Ascending aorta (tissue), 2 donors: ENCODE measurements at places on chromosomes 2 and 18. TPM values are rescaled to one million over a fixed set of nuclear protein-coding genes. Genes with fewer than 3 reads are reported as not detected.

DNA sequence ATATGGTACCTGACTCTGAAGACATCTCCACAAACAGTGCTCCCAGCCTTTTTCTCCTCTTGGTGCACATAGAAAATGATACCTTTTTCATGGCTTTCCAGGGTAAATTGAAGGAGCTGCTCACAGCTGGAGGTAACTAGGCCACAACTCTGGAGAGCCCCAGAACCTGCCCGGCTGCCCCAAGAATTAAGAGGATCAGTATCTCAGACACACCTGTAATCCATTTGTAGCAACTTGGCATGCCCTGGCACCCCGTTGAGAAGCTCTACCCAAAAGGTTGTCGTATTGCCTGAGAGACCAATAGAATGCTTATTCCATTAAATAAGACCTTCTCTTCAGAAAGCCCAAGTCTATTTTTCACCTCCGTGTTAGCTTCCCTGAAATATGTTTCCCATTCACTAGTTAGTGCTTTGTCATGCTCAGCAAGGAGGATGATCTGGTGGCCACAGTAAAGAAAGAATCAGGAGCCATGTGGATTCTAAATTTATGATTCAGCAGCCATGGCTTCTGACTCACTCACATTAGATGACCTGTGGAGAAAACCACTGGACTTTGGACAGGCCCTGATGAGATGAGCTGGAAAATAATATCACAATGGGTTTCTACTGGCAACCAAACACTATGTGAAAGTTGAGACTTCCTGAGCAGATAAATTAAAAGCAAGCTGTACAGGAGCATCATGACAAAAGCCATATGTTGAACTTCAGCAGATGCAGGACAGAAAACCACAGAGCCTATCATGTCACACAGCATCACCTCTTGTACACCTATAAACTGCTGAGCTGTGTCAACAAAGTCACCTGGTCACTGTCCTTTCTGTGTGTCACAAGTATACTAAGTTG is 253.3 kb upstream of the OSR1 start:
- no peaks in the 10 kb centered on the region for H3K36me3 ChIP-seq
- no peaks in the 10 kb centered on the region for H3K4me1 ChIP-seq
- H3K27me3 ChIP-seq, result no peaks in the 10 kb centered on the region
- H3K4me3 ChIP-seq, result no peak overlapping the region
- H3K27ac ChIP-seq, result no peak overlapping the region
- DNase-seq, result no peak

DNA sequence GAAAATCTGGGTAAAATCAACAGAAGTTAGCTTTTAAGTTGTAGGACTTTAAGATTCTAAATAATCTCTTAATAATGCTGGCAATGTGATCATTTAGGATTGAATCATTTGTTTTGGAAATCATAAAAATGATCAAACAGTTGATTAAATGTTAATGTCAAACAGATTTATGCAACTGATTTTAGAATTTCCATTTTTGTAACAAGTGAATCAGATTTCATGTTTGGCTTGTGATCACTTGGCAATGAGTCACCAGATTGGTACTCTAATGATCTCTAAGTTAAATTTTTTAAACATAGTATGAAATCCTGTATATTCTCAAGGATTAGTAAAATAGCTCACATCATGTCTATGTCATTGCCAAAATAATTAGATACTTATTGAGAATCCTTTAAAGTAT is 50.1 kb upstream of the UNC80 start:
- no peaks in the 10 kb centered on the region for H3K4me1 ChIP-seq
- no peak overlapping the region for H3K4me3 ChIP-seq
- no peaks in the 10 kb centered on the region for H3K36me3 ChIP-seq

DNA sequence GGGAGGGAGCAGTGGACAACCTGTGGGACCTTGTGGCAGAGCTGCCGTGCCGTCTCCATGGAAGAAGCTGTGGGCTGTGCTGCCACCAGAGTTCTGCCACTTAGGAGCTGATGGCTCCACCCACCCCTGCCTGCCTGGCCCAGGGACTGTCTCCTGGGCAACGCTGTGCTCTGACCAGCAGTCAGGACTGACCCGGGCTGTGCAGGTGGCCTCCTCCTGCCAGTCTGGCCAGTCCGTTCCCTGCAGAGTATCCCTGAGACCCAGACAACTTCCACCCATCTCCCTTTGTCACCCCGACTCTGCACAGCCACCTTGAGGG is 12.8 kb downstream of the ASIC4 start:
- H3K4me3 ChIP-seq, result no peak overlapping the region
- no peaks in the 10 kb centered on the region for H3K36me3 ChIP-seq
- H3K4me1 ChIP-seq, result peaks cover 4% of the 10 kb centered on the region

DNA sequence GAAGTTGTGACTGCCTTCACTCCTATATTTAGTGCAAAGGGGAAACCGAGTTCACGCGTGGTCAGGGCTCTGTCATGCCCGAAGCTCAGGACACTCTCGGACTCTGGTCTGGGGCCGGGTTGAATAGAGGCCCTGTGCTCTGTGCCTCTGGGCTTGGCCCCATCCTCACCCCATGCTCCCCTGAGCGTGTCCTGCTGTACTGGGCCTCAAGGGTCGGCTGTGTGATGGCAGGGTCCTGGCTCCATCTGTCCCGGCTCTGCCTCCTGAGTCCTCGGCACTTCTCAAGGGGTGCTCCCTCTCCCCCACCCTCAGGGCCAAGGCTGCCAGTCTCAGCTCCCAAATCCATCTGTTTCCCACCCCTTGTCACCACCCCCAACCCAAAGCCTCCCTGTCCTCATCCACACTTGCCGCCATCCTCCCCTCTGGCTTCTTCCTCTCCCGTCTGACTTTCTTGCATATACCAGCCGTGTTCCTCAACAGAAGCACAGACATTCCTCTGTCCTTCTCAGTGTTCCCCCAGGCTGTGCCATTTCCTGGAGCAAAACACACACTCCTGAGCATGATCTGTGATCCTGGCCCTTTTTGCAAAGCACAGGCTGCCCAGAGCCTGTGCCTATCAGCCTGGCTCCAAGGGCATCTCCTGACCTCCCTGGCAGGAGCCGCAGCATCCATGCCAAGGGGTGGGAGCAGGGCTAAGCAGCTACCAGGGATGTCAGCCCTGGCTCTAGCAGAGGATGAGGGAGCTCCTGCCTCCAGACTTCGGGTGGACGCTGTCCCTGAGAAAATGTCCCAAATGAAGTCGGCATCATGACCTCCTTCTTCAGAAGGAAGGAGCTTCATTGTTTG is 64.2 kb upstream of the OTOS start:
- no peak overlapping the region for H3K27ac ChIP-seq
- no peaks in the 10 kb centered on the region for H3K36me3 ChIP-seq
- H3K4me1 ChIP-seq, result no peaks in the 10 kb centered on the region
- H3K27me3 ChIP-seq, result no peaks in the 10 kb centered on the region

DNA sequence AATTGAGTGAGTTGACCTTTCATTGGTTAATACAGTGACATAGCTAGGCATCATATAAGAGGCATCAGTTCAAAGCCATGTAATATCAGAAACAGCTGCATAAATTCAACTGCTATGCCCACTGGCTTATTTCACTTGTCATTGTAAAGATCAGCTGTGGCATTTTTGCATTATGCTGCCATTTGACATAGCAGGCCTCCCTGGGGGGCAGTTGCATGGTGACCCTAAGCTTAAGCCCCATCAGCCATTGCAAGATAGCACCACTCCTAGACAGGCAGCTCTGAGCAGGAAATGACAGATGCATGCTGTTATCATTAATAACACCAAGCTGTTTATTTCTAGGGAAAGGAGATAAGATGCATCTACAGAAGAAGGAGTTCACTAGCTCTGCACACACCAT is 233.4 kb upstream of the CNTNAP5 start:
- H3K4me1 ChIP-seq, result no peaks in the 10 kb centered on the region
- H3K4me3 ChIP-seq, result no peak overlapping the region
- no peaks in the 10 kb centered on the region for H3K27me3 ChIP-seq
- DNase-seq, result no peak
- no peak overlapping the region for H3K27ac ChIP-seq

The FASTKD1 gene
- total RNA-seq, result 5.5 TPM

The CYP27A1 gene
- total RNA-seq, result 53.1 TPM

- no peak overlapping the region for H3K4me3 ChIP-seq
- H3K36me3 ChIP-seq, result no peaks in the 10 kb centered on the region
- no peaks in the 10 kb centered on the region for H3K27me3 ChIP-seq
- no peak for DNase-seq
Observed at GRCh38 chr2:65960953-65961352, 474.0 kb upstream of the MEIS1 start.

DNA sequence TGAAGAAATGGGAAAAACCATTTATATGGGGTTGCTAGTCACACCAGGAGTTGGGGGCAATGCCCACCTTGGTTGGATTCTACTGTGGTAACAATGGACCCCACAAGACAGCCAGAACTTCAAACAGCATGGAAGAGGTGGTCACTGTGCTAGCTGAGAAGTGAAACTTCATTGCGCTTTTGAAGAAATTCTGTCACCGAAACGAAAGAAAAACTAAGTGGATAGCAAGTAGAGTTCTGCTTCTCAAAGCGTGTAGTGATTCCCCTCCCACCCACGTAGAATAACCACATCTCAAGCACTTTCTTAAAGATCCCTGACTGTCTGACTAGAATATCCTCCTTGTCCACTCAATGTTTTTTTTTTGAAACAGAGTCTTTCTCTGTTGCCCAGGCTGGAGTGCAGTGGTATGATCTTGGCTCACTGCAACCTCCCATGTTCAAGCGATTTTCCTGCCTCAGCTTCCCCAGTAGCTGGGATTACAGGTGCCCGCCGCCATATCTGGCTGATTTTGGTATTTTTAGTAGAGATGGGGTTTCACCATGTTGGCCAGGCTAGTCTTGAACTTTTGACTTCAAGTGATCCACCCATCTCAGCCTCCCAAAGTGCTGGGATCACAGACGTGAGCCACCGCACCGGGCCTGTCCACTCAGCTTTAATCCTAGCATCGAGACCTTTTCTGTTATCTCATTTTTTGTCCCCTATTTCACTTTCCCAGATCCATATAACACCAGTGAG is 30.1 kb upstream of the CCL20 start:
- H3K36me3 ChIP-seq, result no peaks in the 10 kb centered on the region
- H3K4me1 ChIP-seq, result no peaks in the 10 kb centered on the region
- no peak for DNase-seq
- H3K27me3 ChIP-seq, result no peaks in the 10 kb centered on the region

The CDH2 gene
- total RNA-seq, result 22.8 TPM

DNA sequence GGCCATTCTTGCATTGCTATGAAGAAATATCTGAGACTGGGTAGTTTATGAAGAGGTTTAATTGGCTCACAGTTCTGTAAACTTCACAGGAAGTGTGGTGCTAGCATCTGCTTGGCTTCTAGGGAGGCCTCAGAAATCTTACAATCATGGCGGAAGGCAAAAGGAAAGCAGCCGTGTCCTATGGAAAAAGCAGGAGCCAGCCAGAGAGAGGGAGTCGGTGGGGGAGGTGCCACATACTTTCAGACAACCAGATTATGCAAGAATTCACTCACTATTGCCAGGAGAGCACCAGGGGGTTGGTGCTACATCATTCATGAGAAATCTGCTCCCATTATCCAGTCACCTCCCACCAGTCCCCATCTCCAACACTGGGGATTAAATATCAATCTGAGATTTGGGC is 64.1 kb downstream of the CPS1 start:
- H3K4me3 ChIP-seq, result no peak overlapping the region
- DNase-seq, result no peak
- no peaks in the 10 kb centered on the region for H3K27me3 ChIP-seq
- no peak overlapping the region for H3K27ac ChIP-seq

The IFIH1 gene
- total RNA-seq, result 11.8 TPM

DNA sequence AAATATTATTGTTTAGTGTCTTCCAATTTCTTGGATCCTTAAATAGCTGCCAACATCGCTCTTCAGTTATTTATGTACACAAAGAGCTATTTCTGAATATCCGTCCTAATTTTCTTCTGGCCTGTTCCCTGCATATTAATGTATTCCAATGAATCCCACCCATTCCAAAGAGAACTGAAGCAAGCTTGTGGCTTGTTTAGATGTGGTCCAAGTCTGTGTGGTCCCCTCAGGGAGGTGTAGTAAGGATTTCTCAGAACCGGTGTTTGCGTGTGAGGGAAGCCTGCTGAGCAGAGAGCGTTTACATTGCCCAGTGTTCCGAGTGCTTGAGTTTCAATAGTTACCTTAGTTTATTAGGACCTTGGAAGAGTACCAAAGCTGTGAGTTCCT is 25.1 kb upstream of the IL1R1 start:
- DNase-seq, result no peak
- no peak overlapping the region for H3K27ac ChIP-seq
- H3K27me3 ChIP-seq, result no peaks in the 10 kb centered on the region
- H3K36me3 ChIP-seq, result no peaks in the 10 kb centered on the region

GRCh38 chr18:79859314-79859713 is 61.6 kb downstream of the KCNG2 start:
- H3K4me1 ChIP-seq, result no peaks in the 10 kb centered on the region
- no peak overlapping the region for H3K4me3 ChIP-seq
- H3K36me3 ChIP-seq, result no peaks in the 10 kb centered on the region
- DNase-seq, result no peak
- H3K27ac ChIP-seq, result no peak overlapping the region

GRCh38 chr2:56369316-56369715 is 185.5 kb downstream of the CCDC85A start:
- no peaks in the 10 kb centered on the region for H3K4me1 ChIP-seq
- DNase-seq, result no peak
- no peaks in the 10 kb centered on the region for H3K27me3 ChIP-seq

DNA sequence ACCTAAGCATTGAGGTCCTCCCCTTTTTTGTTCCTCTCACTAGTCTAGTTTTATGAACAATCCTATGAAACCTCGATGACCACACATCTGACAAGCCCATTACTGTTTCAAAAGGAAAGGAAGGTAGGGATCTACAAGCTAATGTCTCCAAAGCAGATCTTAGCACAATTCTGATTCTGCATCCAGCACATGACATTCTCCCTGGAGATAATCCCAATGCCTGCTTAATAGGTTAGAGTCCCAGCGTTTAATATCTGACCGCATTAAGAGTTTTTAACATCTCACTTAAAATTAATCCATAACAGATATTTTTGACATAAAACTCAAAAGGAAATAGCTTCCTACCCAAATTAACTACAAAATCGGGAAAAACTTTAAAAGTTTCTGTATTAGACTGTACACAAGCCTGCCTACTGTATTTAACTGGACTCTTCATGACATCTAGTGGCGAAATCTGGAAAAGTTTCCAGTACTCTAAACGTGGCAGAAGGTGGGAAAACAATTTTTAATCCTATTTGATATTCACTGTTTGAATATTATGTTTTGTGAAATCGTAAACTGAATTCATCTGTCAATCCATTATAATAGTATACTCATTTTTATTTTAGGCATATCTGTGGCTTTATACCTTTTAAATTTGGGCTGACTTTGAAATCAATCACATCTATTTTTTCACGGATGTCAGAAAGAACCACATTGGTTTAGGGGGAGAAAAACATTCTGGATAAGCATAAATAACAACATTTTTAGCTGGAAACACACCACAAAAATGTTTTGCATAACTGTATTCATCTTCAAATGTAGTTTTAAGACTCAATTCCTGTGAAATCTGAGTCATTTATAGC is 62.4 kb downstream of the TXNL1 start:
- H3K27me3 ChIP-seq, result no peaks in the 10 kb centered on the region
- H3K36me3 ChIP-seq, result no peaks in the 10 kb centered on the region
- no peak overlapping the region for H3K27ac ChIP-seq

GRCh38 chr18:35497027-35497369 is 762 bp downstream of the INO80C start:
- H3K4me3 ChIP-seq, result peak overlapping the region; percentile 68
- no peaks in the 10 kb centered on the region for H3K27me3 ChIP-seq
- peak overlapping the region; percentile 92 for H3K27ac ChIP-seq
- DNase-seq, result no peak
- H3K4me1 ChIP-seq, result peaks cover 14% of the 10 kb centered on the region
- H3K36me3 ChIP-seq, result no peaks in the 10 kb centered on the region

- H3K27ac ChIP-seq, result no peak overlapping the region
- H3K36me3 ChIP-seq, result no peaks in the 10 kb centered on the region
- no peak overlapping the region for H3K4me3 ChIP-seq
- no peak for DNase-seq
- H3K27me3 ChIP-seq, result no peaks in the 10 kb centered on the region
- no peaks in the 10 kb centered on the region for H3K4me1 ChIP-seq
Observed at GRCh38 chr2:58543442-58543841, 302.3 kb upstream of the FANCL start.
